ENCODE measurements at places on chromosomes 11 and 22.

DNA sequence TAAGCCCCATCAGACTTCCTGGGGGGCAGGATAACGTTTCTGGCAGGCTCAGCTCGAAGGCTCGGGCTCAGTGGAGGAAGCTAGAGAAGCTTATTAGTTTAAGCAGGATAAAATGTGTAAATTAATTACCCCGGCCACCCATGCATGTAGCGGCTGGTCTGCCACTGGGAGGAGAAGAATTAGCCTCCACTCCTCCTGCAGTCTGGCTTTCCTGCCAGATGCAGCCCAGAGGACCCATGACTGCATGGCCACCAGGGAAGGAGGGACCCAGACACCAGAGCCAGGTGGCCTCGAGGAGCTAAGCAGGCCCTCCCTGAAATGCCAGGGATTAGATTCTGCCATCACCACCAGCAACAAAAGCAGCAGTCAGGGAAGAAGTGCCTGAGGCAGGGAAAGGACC lies 32.3 kb downstream of the TRIM29 start:
- peak; percentile 91 for DNase-seq

- no peak for DNase-seq
These were observed 40.9 kb downstream of the GALNT18 start for GRCh38 chr11:11580841-11581411.

GRCh38 chr22:46000081-46001027 lies 23.4 kb upstream of the WNT7B start:
- DNase-seq = peak; percentile 52

GRCh38 chr11:35978183-35978582 lies 34.3 kb downstream of the LDLRAD3 start:
- DNase-seq = no peak

GRCh38 chr11:130992788-130993187 lies 76.5 kb upstream of the SNX19 start:
- no peak for DNase-seq

GRCh38 chr11:8258784-8259183 lies 4.9 kb downstream of the LMO1 start:
- no peak for DNase-seq

- peak; percentile 80 for DNase-seq
These were observed 4.0 kb downstream of the CCDC88B start for GRCh38 chr11:64343767-64344559.

- DNase-seq = no peak
These were observed 1.0 kb downstream of the ADAMTS15 start for GRCh38 chr11:130449310-130449990.

GRCh38 chr11:48022445-48022844 lies 42.1 kb downstream of the PTPRJ start:
- DNase-seq = no peak

DNA sequence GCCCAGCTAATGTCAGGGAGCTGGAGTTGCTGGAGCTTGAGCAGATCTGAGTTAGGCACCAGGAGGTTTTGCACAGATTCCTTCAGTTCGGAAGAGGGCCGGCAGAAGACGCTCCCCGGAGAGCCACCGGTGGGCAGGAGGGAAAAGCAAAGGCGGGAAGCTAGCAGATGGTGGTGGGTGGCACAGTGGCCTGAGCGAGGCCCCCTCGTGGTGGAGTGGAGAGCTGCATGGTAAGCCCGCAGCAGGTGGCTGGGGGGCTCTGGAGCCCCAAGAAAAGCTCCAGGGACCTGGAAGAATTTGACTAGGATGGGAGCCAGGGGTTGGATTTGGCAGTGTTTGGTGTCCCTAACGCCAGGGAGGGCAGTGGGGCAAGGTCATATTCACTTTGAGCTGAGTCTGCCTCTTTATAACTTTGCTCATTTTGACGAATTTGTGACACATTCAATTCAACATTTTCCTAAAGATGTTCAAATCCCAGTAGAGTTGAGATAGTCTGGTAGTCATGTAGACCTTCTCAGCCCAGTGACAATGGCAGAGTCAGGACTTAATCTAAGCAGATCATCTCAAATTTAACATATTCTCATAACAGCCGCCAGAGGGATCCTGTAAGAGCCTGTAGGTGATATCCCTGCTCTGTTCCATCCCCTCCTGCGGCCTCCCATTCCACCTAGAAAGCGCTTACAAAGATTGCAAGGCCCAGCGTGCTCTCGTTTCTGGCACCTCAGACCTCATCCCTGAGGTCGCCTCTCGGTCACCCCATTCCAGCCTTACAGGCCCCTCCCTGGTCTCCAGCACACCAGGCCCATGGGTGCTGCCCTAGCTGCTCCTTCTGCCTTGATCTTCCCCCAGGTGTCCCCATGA lies 57.9 kb downstream of the TRIM29 start:
- peak; percentile 66 for DNase-seq
